ENCODE measurements at places on chromosomes 7 and 10.

- DNase-seq: no peak
Measured at GRCh38 chr10:13678101-13678843, 91.5 kb downstream of the PRPF18 start.

- DNase-seq: no peak
Measured at GRCh38 chr10:114442091-114442630, 37.9 kb upstream of the AFAP1L2 start.

DNA sequence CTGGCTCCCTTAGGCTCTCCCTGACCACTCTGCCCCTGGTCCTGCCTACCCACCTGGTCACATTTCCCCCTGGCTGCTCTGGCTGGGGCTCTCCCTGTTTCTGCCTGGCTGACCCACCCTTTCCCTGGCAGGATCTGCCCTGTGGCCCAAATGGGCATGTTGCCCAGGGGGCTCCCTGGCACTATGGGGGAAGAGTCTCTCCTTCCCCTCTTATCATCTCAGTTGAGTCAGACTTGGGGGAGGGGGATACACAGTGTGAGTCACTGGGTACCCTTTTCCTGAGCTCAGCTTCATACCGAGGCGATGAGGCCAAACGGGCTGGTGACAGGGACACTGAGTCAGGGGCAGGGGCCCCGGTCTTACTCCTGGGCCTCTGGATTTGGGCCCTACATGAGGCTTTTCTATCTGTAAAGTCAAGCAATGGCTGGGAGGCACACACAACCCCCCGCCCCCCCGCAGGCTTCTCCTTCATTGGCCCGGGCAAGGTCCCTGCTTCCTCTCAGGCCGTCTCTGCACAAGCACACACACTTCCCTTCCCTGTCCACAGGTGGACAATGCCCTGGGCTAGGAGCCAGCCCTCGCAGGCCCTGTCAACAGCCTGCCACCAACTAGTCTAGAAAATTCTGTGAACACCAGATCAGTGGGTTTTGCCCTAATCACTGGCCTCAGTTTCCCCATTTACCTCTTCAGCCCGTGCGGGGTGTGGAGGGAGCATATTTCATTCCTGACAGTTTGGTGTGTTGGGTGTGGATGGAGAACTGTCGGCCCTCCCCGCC, 627 bp upstream of the FLNC start:
- no peak for DNase-seq

GRCh38 chr10:114181971-114182370, 2.8 kb downstream of the TDRD1 start:
- DNase-seq: no peak

All from SIG-M5 (cell line).